Memory B cell (primary cell): ENCODE measurements at places on chromosomes 5 and 9.

DNA sequence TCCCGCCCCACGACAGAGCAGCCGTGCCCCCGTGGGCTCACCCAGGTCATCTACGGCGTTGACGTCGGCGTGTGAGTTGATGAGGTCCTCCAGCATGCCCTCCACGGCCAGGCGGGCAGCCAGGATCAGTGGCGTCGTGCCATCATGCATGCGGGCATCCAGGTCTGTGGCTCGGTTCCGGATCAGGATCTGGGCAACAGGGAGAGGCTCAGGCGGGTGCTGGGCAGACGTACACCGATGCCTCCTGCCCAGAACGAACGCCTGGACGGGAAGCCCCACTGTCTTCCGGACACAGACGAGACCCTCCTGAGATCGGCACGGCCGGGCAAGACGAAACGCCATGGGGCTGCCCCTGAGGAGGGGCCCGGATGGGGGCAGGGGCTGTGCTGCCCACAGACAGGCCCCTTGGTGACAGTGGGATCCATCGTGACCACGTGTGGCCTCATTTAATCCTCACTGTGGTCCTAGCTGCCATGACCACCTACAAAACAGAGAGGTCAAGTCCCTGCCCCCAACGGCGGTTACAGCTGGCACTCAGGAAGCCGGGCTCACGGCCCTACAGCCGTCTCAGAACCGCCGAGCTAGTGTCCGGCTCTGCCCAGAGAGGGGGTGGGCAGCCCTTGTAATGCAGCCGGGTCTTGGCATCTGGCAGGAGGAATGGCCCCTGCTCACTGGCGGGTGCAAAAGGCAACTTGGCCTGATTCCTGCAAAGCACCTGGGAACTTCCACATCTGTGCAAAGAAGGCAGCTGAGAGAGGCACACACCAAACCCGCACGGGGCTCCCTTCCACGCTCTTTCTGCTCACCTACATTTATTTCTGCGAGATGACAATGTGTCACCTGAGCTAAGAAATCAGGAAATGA lies 16.5 kb upstream of the SEC16A start:
- no peak for DNase-seq

- DNase-seq = no peak
Observed at GRCh38 chr5:143653766-143654282, 158.1 kb upstream of the HMHB1 start.

GRCh38 chr9:88923092-88923491 lies 68.2 kb upstream of the S1PR3 start:
- DNase-seq = no peak

DNA sequence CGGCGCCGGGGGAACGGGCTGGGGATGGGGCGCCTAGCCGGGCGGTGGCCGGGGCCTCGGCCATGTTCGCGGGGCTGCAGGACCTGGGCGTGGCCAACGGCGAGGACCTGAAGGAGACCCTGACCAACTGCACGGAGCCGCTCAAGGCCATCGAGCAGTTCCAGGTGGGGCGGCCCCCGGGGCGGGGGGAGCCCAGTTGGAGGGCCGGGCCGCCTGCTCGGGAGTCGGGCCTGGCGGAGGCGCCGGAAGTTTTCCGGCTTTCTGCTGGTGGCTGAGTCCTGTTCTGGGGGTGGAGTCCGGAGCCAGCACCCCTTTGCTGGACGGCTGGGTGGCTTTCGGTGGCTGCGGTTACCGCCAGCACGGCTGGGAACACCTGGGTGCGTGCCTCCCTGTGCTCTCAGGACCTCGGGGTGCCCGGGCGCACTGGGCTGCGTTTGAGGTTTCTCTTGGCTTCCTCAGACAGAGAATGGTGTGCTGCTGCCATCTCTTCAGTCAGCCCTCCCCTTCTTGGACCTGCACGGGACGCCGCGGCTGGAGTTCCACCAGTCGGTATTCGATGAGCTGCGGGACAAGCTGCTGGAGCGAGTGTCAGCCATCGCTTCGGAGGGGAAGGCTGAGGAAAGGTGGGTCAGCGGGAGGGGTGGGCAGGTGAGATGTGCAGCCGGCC lies 454 bp downstream of the NELFB start:
- no peak for DNase-seq

DNA sequence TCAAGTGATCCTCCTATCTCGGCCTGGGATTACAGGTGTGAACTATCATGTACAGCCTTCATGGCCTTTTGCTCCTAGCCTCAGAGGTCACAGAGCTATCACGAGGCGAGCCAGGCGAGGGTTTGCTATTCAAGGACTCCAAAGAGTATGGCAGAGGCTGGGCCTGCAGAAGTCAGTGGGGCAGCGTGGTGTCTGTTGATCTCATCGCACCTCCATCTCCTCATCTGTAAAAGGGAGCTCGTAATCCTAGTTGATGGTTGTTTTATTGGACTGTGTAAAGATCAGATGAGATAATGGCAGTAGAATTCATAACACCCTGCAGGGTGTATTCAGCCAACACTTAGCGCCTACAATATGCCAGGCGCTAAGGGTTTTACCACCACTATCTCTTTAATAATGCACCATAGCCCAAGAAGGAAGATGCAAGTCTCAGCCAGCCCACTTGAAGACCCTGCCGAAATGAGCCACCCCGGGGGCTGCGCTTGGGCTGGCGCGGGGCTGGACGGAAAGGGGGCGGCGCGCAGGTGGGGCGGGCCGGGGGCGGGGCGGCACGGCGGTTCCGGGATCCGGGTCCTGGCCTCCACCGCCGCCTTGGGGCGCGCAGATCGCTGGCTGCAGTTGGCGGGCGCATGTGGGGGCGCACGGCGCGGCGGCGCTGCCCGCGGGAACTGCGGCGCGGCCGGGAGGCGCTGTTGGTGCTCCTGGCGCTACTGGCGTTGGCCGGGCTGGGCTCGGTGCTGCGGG lies at the start of gene GALNT12:
Gene GALNT12, plus strand, starts transcription at position 601 of the 744 bp plus-strand sequence. Its CDS starts 29 bp downstream, at position 630.
- DNase-seq = peak; percentile 35

DNA sequence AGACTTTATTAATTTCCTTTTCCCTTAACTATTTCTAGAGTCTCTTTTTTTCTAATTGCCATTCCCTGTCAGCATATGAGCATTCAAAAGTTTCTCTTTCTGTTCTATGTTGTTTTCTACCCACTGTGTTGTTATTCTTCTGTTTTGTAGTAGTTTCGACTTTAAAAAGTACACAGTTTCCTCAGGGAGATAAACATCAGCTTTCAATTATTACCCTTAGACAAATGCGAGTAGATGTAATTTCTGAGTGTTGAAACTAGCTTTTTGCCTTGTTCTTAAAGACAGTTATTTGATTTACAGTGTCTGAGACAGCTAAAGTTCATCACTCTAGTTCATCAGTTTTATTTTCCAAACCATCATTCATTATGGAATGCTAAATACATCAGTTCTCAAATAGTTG lies 19.5 kb downstream of the MTREX start:
- DNase-seq = no peak

DNA sequence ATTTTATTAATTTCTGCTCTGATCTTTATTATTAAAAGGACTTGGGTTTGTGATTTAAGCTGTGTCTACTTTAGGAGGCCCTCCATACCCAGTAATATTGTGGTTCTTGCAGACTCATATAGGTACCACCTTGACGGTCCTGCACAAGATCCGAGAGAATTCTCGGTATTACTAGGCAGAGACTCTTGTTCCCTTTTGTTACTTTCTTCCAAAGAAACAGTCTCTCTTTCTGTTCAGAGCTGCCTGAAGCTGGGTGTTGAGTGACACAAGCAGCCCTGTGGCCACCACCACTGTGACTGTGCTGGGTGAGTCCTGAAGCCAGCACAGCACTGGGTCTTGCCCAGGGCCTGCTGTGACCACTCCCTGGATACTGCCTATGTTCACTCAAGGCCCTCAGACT lies 666.6 kb downstream of the SEMA5A start:
- no peak for DNase-seq

DNA sequence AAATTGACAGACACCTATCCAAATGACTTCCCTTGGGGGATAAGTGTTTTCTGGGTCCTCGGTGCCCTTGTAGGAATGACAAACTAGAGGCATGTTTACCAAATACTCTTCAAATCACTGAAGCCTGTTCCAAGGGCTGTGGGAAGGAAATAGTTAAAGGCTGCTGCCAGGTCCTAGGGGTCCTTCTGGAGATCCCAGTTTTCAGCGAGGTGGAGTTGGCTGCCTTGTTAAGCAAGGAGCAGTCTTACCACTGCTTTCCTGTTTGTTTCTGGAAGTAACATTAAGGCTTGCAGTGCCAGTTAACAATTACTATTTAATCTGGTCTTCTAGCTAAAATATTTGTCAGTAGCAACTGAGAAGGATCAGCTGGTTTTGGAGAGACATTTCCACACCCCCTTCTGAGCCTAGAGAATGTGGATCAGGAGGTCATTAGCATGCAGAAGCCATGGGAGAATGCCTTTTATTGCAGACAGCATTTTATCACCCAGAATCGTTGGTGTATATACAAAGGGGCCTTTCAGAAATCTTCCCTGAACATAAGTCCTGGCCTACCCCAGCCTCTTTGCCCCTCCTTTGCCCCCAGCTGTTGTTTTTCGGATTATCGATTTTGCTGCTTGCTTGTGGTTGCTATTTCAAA lies 238.8 kb downstream of the DMAC1 start:
- DNase-seq = no peak

- no peak for DNase-seq
Observed at GRCh38 chr9:5468850-5469249, 18.5 kb downstream of the CD274 start.

GRCh38 chr5:141623611-141624010 lies 4.8 kb upstream of the DIAPH1 start:
- no peak for DNase-seq

DNA sequence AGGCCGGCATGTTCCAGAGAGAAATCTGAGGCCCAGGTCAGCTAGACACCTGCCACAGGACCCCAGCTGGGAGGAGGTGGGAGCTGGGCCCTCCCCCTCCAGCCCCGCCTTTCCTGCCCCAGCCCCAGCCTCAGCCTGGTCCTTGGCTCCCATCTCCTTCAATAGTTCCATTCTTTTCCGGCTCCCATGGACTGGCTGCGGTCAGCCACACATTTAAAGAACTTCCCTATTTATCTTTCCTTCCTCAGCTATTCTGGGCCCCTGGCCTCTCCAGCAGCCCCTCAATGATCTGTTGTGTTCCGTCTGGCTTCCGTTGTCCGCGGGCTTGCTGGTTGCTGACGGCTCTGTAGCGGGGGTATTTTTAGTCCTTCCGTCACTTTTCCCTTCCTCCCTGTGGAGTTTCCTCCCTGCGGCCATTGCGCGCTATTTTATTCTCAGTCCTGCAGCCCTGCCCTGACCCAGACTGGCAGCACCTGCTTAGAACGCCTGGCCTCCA lies 73.8 kb downstream of the AMBP start:
- no peak for DNase-seq

DNA sequence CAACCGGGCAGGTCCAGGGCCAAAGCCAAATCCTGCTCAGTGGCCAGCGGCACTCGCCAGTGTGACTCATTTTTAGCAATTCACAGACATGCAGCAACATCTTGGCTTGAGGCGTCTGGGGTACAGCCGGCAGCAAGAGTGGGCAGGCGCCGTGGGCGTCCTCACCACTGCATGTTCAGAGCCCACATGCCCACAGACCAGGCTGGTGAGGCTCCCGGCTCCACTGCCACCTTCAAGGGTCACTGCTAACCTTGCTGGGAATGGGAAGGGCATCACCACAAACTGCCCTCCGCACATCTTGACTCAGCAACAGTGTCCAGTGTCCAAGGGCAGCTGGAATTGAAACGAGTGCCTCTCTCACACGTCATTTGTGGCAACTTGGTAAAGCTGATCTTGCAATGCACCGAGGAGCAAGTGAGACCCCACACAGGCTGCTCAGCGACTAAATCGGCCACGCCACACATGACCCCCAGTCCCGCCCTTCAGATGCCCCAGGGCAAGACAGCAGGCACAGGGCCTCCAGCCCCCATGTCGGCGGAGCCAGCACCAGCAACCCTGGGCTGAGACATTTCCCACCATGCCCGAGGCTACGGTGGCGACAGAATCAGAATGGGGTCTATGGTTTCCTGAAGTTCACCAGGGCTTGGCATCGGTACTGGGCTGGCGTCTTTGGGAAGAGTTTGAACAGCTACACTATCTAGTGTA lies 140.3 kb downstream of the ROR2 start:
- DNase-seq = no peak

DNA sequence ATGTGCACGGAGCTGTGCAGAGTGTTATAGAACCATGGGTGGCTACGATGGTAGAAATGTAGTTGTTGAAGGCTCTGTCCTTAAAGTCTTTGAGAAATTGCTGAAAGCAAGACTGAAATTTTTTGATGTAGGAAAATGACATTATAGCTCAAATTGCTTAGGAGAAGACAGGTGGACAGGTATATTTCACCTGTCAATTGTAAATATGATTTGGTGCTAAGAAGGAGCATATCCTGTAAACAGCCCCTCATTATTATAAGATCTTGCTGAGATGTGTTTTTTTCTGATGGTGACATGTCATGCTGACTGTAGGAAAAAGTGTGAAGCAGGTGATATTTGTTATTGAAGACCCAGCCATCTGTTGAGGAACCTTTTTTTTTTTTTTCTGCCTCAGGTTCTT lies 377.9 kb downstream of the PSAT1 start:
- no peak for DNase-seq

- no peak for DNase-seq
Observed at GRCh38 chr9:87642330-87643106, 83.4 kb upstream of the CTSL start.
